Stimulated activated CD8-positive, alpha-beta memory T cell treated with anti-CD3 and anti-CD28 coated beads, Interleukin-15, amount 100 ng/mL, for 24 hours (primary cell): ENCODE measurements at places on chromosomes 2 and 18.

- DNase-seq, result no peak
Observed at GRCh38 chr2:12506846-12507245, 209.9 kb upstream of the TRIB2 start.

DNA sequence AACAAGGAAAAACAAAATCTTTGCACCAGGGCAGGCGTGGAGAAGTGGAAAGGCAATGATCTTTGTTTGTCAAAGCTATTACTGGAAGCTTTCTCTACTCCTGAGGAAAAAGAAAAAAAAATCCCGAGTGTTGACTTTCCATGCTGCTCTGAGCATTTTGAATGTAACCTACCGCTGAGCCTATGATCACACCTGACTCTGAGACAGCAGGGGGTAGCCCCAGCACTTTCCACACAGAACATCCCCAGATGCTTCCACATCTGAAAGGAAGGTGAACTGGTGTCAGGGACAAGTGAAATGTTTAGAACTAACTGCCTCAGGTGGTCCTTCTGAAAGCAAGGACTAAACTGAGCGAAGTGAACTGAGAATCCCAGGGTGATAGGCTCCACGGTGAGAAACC, 1315.1 kb upstream of the DDX18 start:
- no peak for DNase-seq

GRCh38 chr2:206368484-206368883, 74.8 kb upstream of the ADAM23 start:
- no peak for DNase-seq

DNA sequence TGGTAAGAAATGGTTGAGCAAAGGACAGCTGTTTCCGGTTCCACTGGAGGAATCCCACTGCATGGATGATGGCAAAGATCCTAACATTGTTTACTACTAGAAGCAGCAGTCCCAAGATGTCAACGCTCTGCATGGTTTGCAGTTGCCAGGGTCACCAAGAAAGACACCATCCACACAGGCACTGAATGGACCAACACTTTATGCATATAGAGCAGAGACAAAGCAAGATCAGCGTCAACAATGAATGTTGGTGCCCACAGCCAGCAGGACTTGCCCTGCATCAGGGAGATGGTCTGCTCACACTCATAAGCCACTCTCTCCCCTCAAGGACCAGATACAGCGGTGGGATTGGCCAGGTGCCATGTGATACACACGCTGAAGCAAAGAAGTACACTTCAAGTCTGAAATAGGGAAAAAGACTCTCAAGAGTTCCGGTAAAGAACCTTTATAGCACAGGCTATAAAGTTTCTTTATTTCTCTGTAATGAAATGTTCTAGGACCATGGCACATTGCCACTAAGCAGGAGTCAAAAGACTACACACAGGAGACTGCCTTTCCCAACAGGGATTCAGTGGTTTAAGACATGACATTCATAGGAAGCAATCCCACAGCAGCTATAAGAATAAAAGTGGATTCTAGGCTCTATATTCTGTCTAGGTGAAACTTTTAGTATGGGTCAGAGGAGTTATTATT, 133.2 kb upstream of the EPHA4 start:
- no peak for DNase-seq

DNA sequence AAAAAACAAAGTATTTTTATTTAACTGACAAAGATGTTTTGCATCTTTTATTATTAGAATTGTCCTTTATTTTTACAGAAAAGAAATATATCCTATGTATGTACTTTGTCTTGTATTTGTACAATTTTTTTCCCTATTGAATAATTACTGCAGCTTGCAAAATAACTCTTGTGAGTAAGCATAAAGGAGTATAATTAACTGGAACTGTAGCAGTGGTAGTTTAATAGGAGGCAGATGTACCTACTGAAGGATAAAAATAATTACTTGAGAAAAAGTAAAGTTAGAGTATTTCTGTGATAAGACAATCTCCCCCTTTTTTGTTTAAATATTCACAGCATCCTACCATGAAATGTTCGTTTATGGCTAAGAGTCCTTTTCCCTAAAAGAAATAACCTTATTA, 34.7 kb downstream of the EHBP1 start:
- no peak for DNase-seq

- no peak for DNase-seq
Observed at GRCh38 chr2:238027058-238027457, 33.7 kb upstream of the SCLY start.

GRCh38 chr18:47730795-47731194, 199.7 kb downstream of the SMAD2 start:
- no peak for DNase-seq

DNA sequence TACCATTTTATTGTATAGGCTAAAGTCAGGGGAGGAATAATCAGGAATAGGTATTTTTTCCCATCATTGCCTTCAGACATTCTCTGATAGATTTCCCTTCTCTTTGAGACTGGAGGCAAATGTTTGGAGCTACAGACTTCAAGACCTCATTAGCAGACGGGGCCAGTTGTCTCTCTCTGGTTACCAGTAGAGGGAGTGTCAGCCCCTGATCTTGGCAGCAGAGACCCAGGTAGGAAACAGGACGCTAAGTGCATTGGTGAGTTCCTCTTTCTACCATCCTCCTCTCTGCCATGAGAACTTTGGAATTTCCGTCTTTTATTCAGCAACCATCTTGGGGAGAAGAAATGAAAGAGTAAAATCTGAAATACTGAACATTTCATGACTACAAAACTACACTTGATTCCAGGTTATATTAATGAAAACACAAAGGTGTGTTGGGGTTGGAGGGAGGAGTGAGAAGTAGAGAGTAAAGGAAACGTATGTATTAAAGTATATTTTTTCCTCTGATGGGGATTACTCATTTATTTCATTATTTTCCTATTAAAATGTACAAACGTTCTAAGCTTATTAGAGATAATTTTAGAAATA, 186.2 kb upstream of the GCFC2 start:
- DNase-seq, result no peak
